ENCODE measurements at places on chromosomes 6 and 20.
A peak's percentile ranks its signal among the peaks of the same experiment; 100 is the strongest.

DNA sequence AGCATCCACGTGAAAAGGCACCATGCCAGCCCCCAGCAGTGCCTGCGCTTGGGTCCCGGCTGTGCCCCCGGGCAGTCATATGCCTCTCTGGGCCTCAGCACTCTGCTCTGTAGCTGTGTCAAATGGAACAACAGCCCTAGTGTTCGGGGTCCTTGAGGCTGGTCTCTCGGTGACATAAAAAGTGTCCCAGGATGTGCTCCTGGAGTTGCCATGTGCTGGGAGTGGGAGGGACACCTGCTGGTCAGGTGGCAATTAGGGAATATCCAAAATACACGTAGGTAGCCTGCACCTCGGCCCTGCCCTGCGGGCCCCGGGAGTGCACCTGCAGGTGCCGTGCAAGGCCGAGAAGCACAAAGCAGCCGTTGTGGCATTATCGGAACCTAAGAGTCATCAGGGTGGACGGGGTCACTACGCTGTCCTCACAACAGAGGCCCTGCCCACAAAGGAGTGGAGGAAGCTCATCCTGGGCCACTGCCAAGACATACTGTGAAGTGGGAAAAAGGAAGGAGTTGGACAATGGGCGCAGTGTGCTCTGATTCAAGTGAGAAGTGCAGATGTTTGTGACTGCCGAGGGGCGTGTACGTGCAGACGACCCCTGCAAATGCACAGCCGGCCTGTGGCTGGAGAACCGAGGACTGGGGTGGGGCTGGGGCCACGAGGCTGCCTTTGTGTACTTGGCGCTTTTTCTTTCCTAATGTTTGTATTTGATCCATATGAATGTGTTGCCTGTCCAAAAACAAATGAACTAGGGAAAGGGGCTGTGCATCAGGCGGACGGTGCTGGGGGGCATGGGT, 24.6 kb downstream of the SLCO4A1 start:
- H3K4me3 ChIP-seq: no peak overlapping the region
- no peaks in the 10 kb centered on the region for H3K36me3 ChIP-seq
- peak overlapping the region; percentile 75 for H3K27ac ChIP-seq
- no peaks in the 10 kb centered on the region for H3K27me3 ChIP-seq
- no peak for DNase-seq
- no peaks in the 10 kb centered on the region for H3K4me1 ChIP-seq

- no peak overlapping the region for H3K4me3 ChIP-seq
- no peaks in the 10 kb centered on the region for H3K36me3 ChIP-seq
- no peak overlapping the region for H3K27ac ChIP-seq
- no peak for DNase-seq
- no peaks in the 10 kb centered on the region for H3K4me1 ChIP-seq
- H3K27me3 ChIP-seq: peaks cover 5% of the 10 kb centered on the region
Measured at GRCh38 chr6:84421031-84421430, 193.6 kb upstream of the CEP162 start.

DNA sequence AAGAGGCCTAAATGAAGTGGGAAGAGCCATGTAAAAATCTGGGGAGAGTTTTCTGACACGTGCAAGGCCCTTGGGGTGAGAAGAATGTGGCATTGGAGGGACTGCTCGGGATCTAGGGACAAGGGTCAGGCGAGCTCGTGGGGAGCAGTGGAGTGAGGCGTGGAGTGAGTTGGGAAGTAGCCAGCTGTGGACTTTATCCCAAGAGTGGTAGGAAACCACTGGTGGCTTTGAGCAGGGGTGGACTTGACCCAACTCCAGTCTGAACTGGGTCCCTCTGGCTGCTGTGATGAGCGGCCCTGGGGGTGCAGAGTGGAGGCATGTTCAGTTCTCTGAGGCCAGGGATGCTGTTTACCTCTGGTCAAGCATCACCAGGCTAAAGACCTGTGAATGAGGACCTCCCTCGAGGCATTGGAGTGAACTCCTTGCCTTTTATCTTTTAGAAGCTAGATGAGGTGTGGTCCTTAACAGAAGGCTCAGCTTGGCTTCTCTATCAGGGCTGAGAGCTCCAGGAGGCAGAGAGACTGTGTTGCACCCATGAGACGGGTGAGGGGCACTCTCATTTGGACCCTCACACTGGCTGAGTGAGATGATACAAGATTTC, 20.6 kb downstream of the SLC22A1 start:
- DNase-seq: no peak
- H3K27ac ChIP-seq: no peak overlapping the region
- H3K27me3 ChIP-seq: no peaks in the 10 kb centered on the region
- no peak overlapping the region for H3K4me3 ChIP-seq

DNA sequence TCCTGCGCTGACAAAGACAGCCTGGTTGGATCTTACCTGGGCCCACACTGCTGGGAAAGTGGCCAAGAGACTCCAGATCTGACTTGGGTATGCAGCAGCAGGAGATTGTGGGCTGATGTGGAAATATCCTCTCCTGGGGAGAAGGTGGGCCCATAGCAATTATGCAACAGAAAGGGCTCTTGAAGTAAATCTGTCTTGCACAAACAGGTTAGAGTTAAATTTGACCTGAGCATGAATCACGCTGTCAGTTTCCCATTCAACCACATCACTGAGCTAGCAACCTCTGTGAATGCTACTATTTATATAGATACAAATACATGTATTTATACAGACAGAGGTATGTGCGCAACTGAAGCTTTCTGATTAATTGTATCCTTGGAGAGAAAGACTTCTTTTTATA, 28.3 kb upstream of the PDYN start:
- no peaks in the 10 kb centered on the region for H3K36me3 ChIP-seq
- H3K27me3 ChIP-seq: no peaks in the 10 kb centered on the region
- DNase-seq: no peak
- no peaks in the 10 kb centered on the region for H3K4me1 ChIP-seq
- H3K27ac ChIP-seq: no peak overlapping the region

Measured in pancreas (tissue), 10 donors.